Activated T-helper 2 cell treated with anti-CD3 and anti-CD28 coated beads, Interferon-gamma antibody, Interleukin-2, Interleukin-4, amounts not matched to agents 10 μg/mL and 5 μg/mL and 100 μg/mL, durations not matched to agents 14 hours and 24 hours and 36 hours (primary cell): ENCODE measurements at places on chromosomes 1 and 21.

DNA sequence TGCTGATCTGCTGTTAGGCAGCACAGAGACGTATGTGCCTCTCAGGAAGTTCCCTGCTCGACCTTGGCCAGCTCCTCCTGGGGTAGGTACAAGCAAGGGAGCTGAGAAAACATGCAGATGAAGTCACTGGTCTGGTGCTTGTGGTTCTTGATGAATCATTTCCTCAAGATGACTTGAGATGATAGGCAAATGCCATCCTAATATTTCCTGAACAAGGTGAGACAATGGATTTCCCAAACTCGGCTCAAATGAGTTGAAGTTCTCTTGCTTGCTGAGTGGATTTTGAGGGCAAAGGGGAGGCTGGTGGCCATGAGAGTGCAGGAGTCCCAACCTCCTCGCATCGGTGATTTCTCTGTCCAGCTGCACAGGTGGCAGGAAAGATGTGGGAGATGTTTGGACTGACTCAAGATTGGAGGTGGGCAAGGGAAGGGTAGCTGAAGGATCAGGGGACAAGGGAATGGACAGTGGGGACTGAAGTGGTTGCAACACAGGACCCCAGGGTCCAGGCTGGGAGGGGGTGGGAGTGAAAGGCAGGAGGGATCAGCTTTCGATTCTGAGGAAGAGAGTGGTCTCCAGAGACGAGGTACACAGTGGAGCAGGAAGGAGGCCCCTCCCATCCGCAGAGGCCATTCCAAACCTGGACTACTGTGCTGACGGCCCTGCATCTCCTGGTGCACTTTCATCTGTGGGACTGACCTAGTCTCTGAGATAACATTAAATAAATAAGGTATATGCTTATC is 63.9 kb downstream of the CAPN2 start:
- peaks cover 31% of the 10 kb centered on the region for H3K4me1 ChIP-seq
- no peaks in the 10 kb centered on the region for H3K27me3 ChIP-seq
- peaks cover 72% of the 10 kb centered on the region for H3K36me3 ChIP-seq
- no peak overlapping the region for H3K4me3 ChIP-seq
- DNase-seq, result no peak

- no peak for DNase-seq
- H3K4me1 ChIP-seq, result peaks cover 13% of the 10 kb centered on the region
- H3K27ac ChIP-seq, result no peak overlapping the region
- H3K4me3 ChIP-seq, result no peak overlapping the region
- H3K27me3 ChIP-seq, result peaks cover 14% of the 10 kb centered on the region
- no peaks in the 10 kb centered on the region for H3K36me3 ChIP-seq
Observed at GRCh38 chr1:179369751-179370341, 4.1 kb downstream of the AXDND1 start.

DNA sequence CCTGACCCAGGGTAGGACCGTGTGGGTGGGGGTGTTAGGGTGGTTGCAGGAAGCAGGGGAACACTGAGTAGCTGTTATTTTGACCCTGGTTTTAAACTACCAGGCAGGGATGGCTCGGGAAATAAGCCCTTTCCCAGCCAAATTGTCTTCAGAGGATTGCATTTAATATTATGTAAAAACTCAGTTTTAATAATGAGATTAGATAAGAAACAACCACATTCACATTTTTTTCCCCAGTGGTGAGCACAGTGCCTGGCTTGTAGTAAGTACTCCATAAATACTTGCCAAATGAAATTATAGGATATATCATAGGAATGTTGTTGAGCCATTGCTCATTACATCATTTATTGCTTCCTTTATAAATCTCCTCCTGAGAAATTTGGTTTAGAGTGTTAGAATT is 3.1 kb upstream of the ACP6 start:
- H3K36me3 ChIP-seq, result no peaks in the 10 kb centered on the region
- peaks cover 26% of the 10 kb centered on the region for H3K27me3 ChIP-seq
- H3K27ac ChIP-seq, result no peak overlapping the region
- no peak overlapping the region for H3K4me3 ChIP-seq
- DNase-seq, result no peak

DNA sequence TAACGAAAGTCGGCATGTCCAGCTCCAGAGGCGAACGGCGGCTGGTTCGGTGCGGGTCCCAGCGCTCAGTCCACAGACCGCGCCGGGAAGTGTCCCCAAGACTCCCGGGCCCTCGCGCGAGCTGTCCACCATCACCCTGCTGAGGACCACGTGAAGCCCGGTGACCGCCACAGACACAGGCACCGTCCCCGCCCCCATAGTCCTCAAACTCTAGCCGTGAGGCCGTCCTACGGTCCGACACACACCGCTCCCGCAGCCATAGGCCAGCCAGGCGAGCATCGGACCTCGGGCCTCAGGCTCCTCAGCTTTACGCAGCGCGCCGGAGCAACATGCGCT is 535 bp downstream of the SETD4 start:
- peak overlapping the region; percentile 91 for H3K4me3 ChIP-seq
- peaks cover 36% of the 10 kb centered on the region for H3K36me3 ChIP-seq
- H3K27ac ChIP-seq, result peak overlapping the region; percentile 98
- H3K4me1 ChIP-seq, result peaks cover 15% of the 10 kb centered on the region
- DNase-seq, result no peak

GRCh38 chr21:44598061-44598460 is 2.3 kb upstream of the KRTAP10-7 start:
- no peaks in the 10 kb centered on the region for H3K36me3 ChIP-seq
- no peaks in the 10 kb centered on the region for H3K4me1 ChIP-seq
- no peak for DNase-seq
- H3K27ac ChIP-seq, result no peak overlapping the region
- H3K27me3 ChIP-seq, result peaks cover 2% of the 10 kb centered on the region
- H3K4me3 ChIP-seq, result no peak overlapping the region

- H3K4me3 ChIP-seq, result peak within 1 kb of the TSS; percentile 63
- peaks cover 5% of the 10 kb centered on the region for H3K4me1 ChIP-seq
- H3K36me3 ChIP-seq, result no peaks in the 10 kb centered on the region
- no peak within 1 kb of the TSS for H3K27ac ChIP-seq
Observed at GRCh38 chr1:209937996-209938959, at the start of gene SYT14. Gene SYT14 (plus strand): TSS chr1:209938217. CDS start chr1:209938265, 48 bp downstream.

DNA sequence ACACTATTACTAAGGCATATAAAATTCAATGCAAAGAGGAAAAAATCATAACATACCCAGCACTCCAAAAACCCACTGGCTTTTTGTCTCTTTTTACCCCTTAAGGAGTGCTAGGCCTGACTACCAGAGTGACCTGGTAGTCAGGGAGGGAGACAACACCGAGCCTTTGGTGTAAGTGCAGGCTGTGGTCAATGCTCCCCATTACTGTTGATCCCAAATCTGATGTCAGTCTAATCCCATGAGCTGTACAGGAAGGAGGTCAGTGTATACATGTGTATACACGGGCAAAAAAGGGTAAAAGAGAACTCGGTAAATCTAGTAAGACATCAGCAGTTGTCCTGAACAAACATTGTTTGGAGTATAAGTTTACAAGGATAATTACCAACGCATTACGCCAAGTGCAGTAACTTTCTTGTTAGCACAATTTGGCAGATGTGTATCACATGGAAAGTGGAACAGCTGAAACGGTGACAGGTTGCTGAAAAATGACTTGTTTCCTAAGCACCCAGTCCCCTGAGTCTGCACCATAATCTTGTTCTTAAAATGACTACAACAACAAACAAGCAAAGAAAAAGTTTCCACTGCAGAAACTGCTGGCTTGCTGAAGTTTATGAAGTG is 217.9 kb downstream of the KCNH1 start:
- peaks cover 2% of the 10 kb centered on the region for H3K27me3 ChIP-seq
- DNase-seq, result no peak
- H3K4me1 ChIP-seq, result no peaks in the 10 kb centered on the region
- H3K36me3 ChIP-seq, result no peaks in the 10 kb centered on the region
- no peak overlapping the region for H3K27ac ChIP-seq
- no peak overlapping the region for H3K4me3 ChIP-seq

- H3K27me3 ChIP-seq, result no peaks in the 10 kb centered on the region
- no peak overlapping the region for H3K4me3 ChIP-seq
- no peak for DNase-seq
- no peaks in the 10 kb centered on the region for H3K36me3 ChIP-seq
Observed at GRCh38 chr1:241990040-241990439, 8.9 kb downstream of the MAP1LC3C start.

- DNase-seq, result no peak
- no peak overlapping the region for H3K4me3 ChIP-seq
- no peaks in the 10 kb centered on the region for H3K4me1 ChIP-seq
- H3K27ac ChIP-seq, result no peak overlapping the region
- H3K36me3 ChIP-seq, result no peaks in the 10 kb centered on the region
Observed at GRCh38 chr1:209871430-209871829, 43.7 kb downstream of the UTP25 start.

DNA sequence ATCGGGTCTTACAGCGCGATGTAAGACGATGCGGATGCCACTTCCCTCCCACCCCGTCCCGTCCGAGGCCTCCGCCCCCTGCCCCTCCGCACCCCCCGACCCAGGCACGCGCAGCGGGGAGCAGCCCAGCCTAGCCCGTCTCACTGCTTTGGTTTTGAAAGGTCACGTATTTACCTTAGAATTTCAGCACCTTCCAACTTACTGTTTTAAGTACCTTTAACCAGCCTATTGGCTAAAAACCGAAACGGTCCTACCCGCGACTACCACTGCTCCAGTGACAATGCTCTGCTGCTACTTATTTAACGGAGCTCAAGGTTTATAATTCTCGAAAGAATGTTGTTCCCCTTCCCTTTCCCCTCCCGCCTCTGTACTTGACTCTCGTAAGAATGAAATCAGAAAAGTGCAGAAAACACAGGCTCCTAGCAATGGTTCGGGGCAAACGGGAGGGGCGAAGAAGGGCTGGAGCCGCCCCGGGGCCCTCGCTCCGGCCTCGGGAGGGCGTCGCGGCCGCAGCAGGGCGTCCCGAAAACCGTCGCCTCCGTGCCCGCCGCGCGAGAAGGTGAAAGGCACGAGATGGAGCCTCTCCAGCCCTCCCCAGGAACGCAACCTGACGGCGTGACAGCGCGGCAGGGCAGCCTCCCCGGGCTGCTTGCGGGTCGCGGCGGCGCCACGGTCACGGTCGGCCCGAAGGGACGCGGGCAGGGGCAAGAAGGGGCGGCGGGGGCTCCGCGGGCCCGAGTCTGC is 667 bp downstream of the TMEM50B start:
- peak overlapping the region; percentile 84 for H3K4me3 ChIP-seq
- H3K27me3 ChIP-seq, result no peaks in the 10 kb centered on the region
- peaks cover 8% of the 10 kb centered on the region for H3K4me1 ChIP-seq
- H3K27ac ChIP-seq, result peak overlapping the region; percentile 44

- no peak for DNase-seq
- H3K27ac ChIP-seq, result no peak overlapping the region
- no peaks in the 10 kb centered on the region for H3K36me3 ChIP-seq
- H3K4me3 ChIP-seq, result no peak overlapping the region
- H3K27me3 ChIP-seq, result no peaks in the 10 kb centered on the region
Observed at GRCh38 chr21:20258542-20258941, 739.7 kb upstream of the NCAM2 start.

DNA sequence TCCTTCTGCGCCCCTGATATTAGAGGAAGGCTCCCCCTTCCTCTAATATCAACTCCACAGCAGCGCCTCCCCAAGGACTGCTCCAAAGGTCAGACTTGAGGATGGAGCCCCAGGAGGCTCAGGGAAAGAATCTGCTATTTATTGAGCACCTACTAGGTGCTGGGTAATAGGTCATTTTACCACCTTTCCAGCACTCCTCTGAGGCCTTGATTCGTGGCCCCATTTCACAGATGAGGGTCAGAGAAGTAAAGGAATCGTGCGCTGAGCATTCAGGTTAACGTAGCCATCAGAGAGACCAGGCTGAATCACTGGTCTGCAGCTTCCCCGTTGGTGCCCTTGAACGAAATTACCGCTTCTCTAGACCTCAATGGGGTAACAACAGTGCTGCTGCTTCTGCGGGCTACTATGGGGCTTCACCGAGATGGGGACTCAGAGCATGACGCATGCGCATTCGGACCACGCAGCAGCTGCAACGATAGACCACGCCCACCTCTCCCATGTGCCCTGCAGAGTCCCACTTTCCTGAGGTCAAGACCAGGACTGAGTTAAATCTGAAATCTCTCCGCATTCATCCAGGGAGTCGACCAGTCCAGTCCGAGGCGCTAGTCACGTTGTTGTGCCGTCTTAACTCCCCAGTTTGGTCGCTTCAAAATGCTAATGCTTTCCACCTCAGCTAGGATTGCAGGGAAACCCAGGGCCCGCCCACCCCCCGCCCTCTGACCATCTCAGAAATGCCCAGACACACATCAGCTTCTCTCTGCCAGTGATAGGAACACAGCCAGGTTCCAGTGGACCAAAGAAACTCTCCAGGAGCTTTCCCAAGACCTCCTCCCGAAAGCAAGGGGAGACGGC is 12.9 kb downstream of the CAMK2N1 start:
- H3K36me3 ChIP-seq, result no peaks in the 10 kb centered on the region
- no peak for DNase-seq
- H3K4me1 ChIP-seq, result no peaks in the 10 kb centered on the region
- peaks cover 46% of the 10 kb centered on the region for H3K27me3 ChIP-seq

DNA sequence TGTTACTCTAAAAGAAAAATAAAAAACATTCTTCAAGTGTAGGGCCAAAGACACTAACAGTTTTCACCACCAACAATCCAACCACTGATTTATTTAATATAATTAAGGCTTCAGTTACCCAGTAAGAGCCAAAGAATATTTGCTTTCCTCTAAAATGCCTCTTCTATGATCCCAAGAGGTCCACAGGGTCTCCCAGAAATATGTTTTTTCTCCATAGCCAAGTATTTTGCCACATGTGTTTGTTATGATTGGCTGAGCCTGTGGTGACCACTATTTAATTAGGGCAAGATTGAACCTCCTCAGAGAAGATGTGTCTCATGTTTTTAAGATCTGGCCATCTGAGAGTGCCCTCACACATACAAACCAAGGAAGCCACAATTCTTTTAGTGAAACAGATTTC is 135.9 kb downstream of the TPR start:
- H3K36me3 ChIP-seq, result no peaks in the 10 kb centered on the region
- no peak for DNase-seq
- no peak overlapping the region for H3K27ac ChIP-seq
- H3K4me1 ChIP-seq, result no peaks in the 10 kb centered on the region
- no peak overlapping the region for H3K4me3 ChIP-seq
- peaks cover 4% of the 10 kb centered on the region for H3K27me3 ChIP-seq

GRCh38 chr1:4698911-4699310 is 44.5 kb downstream of the AJAP1 start:
- no peaks in the 10 kb centered on the region for H3K36me3 ChIP-seq
- DNase-seq, result no peak
- no peaks in the 10 kb centered on the region for H3K4me1 ChIP-seq
- H3K27me3 ChIP-seq, result no peaks in the 10 kb centered on the region
- no peak overlapping the region for H3K4me3 ChIP-seq

- peaks cover 53% of the 10 kb centered on the region for H3K4me1 ChIP-seq
- H3K27ac ChIP-seq, result peak overlapping the region; percentile 83
- H3K4me3 ChIP-seq, result peak overlapping the region; percentile 17
- peaks cover 25% of the 10 kb centered on the region for H3K36me3 ChIP-seq
- DNase-seq, result no peak
- H3K27me3 ChIP-seq, result no peaks in the 10 kb centered on the region
Observed at GRCh38 chr1:174969977-174970376, 29.8 kb upstream of the CACYBP start.
